Type B pancreatic cell (in vitro differentiated cells): ENCODE measurements at places on chromosomes 7 and 10. TPM values are rescaled to one million over a fixed set of nuclear protein-coding genes. Genes with fewer than 3 reads are reported as not detected.
A peak's percentile ranks its signal among the peaks of the same experiment; 100 is the strongest.

GRCh38 chr7:151595702-151596350 lies 76.1 kb upstream of the RHEB start:
- DNase-seq: no peak

- DNase-seq: no peak
These were observed 215.7 kb upstream of the CDC14C start for GRCh38 chr7:48708635-48709034.

DNA sequence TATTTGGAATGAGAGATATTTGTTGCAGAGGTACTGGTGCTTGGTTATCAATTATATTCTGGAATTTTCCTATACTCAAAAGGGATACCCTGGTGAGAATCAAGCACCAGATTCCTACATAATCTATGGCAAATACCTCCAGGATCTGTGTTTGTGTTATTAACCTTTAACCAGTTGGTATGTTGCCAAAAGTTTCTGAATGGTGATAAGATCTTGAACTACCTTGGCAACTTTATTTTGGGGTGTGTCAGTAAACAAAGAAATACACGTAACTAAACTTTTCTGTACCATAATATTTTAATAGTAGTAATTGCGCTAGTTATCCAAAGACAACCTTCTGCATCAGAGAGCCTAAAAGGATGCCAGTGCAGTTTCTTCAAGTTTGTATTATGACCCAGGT lies 13.4 kb downstream of the SCIN start:
- DNase-seq: no peak

- DNase-seq: no peak
These were observed 30.6 kb downstream of the SORBS1 start for GRCh38 chr10:95530561-95530960.

DNA sequence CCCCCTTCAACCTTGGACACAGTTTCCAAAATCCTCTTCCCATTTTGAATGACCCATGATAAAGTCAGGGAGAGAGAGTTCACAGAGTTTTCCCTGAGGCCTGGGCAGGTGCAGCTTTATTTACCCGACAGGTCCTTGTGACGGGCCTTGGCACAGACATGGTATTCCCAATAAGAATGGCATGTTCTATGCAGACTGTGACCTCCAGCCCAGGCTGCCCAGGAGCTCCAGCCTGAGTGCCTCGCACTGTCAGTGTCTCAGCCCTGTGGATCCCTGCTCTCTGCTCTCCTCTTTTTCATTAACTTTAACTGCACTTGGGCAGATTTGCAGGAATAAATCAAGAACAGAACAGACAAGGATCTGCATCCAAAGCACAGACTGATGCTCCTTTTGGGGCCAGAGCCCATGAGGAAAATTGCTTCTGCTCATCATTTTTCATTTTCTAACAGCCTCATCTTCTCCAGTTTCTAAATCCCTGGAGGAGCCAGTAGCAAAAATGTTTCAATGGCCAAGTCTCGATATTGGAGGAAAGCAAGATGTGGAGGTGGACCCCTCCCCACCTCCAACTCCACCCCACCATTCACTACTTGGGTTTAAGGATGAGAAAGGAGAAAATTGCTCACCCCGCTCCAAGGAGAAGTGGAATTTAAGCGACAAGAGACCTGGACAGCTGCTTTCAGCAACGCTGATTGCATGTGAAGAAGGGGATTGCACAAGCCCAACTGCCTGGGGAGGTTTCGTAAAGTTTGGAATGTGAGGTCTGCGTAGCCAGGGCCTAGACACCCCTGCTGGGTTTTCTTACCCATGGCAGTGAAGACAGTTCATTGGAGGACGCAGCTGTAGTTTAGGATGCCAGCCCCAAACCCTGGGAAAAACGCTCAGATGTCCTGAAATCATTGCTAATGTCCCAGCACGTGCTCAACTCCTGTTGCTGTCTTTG lies 225.9 kb downstream of the WDR11 start:
- peak; percentile 55 for DNase-seq

DNA sequence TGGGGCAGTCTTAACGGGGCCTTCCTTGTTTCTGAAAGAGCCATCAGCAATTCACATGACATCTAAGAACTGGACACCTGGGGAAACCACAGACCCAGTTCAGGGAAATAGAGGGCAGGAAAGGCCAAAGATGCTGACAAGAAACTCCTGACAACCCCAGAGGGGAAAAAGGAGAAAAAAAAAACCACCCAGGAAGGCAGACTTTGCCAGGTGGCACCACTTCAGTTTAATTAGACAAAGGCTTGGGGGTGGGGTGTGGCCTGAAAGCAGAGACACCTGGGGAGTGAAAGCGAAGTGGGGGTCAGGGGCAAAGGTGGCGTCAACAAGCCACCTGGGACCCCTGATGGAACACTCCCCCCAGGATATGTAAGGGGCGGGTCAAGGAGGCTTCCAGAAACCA lies 53.6 kb downstream of the RAB11FIP2 start:
- no peak for DNase-seq

- no peak for DNase-seq
These were observed 53.2 kb upstream of the FAM3C start for GRCh38 chr7:121449329-121449728.

- DNase-seq: no peak
These were observed 401.5 kb downstream of the REEP3 start for GRCh38 chr10:63922468-63923284.

DNA sequence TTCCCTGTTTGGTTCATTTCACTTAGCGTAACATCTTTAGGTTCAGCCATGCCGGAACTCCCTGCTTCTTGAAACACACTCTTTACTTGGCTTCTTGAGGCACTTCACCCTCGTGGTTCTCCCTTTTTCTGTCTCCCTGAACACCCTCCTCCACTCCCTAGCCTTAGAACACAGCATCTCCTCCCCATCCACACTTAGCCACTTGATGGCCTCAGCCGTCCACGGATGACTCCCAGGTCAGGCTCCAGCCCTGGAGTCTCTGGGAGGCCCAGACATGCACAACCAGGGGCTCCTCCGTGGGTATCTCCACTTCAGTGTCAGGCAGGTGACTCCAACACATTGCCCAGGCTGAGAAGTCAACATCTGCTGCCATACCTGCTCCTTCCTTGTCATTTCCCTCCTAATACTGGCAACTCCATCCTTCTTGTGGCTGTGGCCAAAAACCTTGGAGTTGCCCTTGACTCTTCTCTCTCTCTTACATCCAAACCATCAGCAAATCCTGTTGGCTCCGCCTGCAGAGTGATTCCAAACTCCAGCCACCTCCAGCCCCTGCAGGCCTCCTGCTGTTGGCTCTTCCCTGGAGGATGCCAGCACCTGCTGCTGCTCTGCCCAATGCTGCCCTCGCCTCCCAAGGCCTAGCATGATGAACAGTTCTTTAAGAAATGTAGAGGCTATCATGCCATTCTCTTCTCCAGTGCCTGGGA lies 8.4 kb upstream of the INMT start:
- no peak for DNase-seq

DNA sequence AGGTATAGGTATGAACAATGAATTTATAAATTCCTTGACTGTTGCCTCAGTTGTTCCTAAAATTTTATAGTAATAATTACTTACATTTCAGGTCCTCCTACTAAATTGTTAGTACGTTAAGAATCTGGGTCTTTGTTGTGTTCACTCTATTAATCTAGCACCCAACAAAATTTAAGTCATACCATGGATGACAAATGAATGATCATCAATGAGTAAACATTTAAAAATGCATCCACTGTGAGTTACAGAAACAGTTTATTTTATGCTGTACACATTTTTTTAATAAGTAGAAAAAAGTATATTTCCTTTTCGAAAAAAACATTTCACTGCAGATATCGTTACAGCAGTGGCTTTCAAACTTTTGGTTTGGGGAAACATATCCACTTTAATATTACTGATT lies 265.2 kb downstream of the PCLO start:
- DNase-seq: no peak

GRCh38 chr10:17460756-17461155 lies 6.4 kb upstream of the ST8SIA6 start:
- no peak for DNase-seq

GRCh38 chr10:124160176-124160575 lies 66.8 kb upstream of the CHST15 start:
- DNase-seq: no peak

Gene PRPS1L1
- total RNA-seq: not detected in 2 replicates

Gene KCNH2
- 8.0 and 10.0 TPM in 2 replicates for total RNA-seq

Gene ADCY1
- total RNA-seq: 19.0 and 25.1 TPM in 2 replicates

Gene FAM25C
- not detected in 2 replicates for total RNA-seq

Gene AS3MT
- 4.2 and 4.9 TPM in 2 replicates for total RNA-seq

Gene FKBP6
- total RNA-seq: not detected in 2 replicates

Gene MOGAT3
- 0.94 and 1.1 TPM in 2 replicates for total RNA-seq

Gene TMEM270
- total RNA-seq: 0.57 TPM in 1 of 2 replicates, not detected in the other

Gene NDUFB2
- total RNA-seq: 179 and 258 TPM in 2 replicates
